Activated naive CD8-positive, alpha-beta T cell treated with anti-CD3 and anti-CD28 coated beads, Interleukin-2, amount 10 ng/mL, durations not matched to agents 7 days and 5 days (primary cell): ENCODE measurements at places on chromosomes 16 and 17. TPM values are rescaled to one million over a fixed set of nuclear protein-coding genes. Genes with fewer than 3 reads are reported as not detected.

Gene ZDHHC7
- total RNA-seq: 33.7 TPM

Gene TMEM98
- total RNA-seq: not detected

Gene KRT12
- not detected for total RNA-seq

Gene OR1F1
- not detected for total RNA-seq

Gene BIRC5
- 54.9 TPM for total RNA-seq

Gene ADGRG1
- 5.6 TPM for total RNA-seq

Gene KRT27
- total RNA-seq: not detected

Gene PGS1
- 73.2 TPM for total RNA-seq

Gene OR4D1
- 0.72 TPM for total RNA-seq

Gene CDH8
- 0.62 TPM for total RNA-seq

Gene ITGAD
- total RNA-seq: 0.28 TPM

Gene SPATA22
- 0.96 TPM for total RNA-seq

Gene ABCC11
- total RNA-seq: 0.09 TPM

Gene CLEC3A
- total RNA-seq: not detected

Gene PRDM7
- total RNA-seq: not detected

Gene TMEM92
- not detected for total RNA-seq

Gene RMI2
- 93.0 TPM for total RNA-seq

Gene TMIGD1
- total RNA-seq: not detected

Gene TBC1D3I
- total RNA-seq: 0.78 TPM

Gene KRT32
- total RNA-seq: not detected

Gene TMEM186
- 12.6 TPM for total RNA-seq

Gene NPIPB9
- total RNA-seq: 4.9 TPM

Gene NMT1
- total RNA-seq: 141 TPM

Gene MGAT5B
- 0.47 TPM for total RNA-seq

Gene GUCY2D
- not detected for total RNA-seq

Gene ZP2
- not detected for total RNA-seq

Gene KRTAP2-1
- not detected for total RNA-seq
